Omental fat pad (tissue), 4 donors: ENCODE measurements at places on chromosomes 11 and 22. TPM values are rescaled to one million over a fixed set of nuclear protein-coding genes. Genes with fewer than 3 reads are reported as not detected.

The RAG2 gene
- not detected for total RNA-seq

The CD44 gene
- 116 TPM for total RNA-seq

The ZBED5 gene
- 23.4 TPM for total RNA-seq

The OR10A2 gene
- not detected for total RNA-seq

The FUT4 gene
- 4.2 TPM for total RNA-seq

The KDM4E gene
- not detected for total RNA-seq

The MED19 gene
- total RNA-seq = 12.8 TPM

The SCN4B gene
- total RNA-seq = 1.3 TPM

The CCDC81 gene
- total RNA-seq = not detected
